ENCODE measurements at places on chromosomes 3 and 15.

GRCh38 chr3:182519569-182519968 is 273.7 kb upstream of the ATP11B start:
- DNase-seq = no peak

DNA sequence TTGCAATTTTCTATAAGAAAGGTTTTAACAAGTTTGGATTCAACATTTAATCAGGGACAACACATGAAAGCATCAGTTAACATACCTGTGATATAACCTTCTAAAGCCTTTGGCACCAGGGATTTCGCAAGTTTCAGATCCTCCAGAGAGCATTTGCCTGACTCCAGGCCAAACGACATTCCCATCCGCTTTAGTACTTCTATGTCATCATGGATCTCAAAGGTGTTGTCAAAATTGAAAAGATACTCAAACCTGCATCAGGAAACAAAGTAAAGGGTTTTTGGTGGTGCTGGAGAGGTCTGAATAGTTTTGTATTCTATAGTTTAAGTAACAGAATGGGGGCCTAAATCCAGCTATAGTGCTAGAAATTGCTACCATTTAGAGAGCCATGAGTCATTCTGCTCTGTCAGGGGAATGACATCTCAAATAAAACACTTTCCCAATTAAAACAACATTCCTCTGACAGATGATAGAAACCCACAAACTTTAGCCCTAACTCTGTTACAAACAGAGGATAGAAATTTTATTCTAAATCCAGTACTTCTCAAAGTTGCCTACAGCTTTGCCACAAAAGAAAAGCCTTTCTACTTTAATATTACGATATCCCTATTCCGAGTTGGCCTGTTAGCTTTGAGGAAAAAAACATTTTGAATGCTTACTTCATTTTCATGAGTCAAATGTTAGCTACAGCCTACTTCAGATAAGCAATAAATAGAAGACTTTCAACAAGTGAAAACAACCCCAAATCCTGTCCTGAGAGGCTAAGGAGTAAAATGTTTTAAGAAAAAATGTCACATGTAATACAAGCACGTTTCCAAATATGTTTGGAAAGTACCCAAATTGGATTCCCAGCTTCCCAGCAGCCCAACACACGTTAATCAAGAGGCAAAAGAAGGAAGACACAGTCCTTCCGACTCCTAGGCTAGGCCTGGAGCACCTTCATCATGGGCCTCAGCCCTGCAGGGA is 83.4 kb downstream of the ATP1B3 start:
- no peak for DNase-seq

DNA sequence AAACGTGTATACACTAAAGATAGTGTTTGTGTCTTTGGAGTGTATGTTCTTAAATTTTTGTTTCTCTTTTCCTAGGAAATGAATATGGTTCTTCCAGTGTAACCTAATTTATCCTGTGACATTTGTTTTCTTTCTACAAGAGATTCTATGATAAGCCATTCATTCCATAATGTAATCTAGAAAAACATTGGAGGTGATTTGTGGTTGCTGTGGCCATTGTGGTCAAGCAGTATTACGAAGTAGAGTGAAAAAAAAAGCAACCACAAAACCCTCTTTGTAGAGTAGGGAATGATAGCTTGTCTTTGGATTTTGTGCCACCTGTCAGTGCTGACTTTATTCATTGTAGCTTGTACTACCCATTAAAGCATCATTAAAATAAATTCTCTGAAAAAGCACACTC is 1209.6 kb downstream of the ZPLD1 start:
- no peak for DNase-seq

- DNase-seq = no peak
Measured at GRCh38 chr15:75230551-75231371, 27.4 kb upstream of the GOLGA6C start.

DNA sequence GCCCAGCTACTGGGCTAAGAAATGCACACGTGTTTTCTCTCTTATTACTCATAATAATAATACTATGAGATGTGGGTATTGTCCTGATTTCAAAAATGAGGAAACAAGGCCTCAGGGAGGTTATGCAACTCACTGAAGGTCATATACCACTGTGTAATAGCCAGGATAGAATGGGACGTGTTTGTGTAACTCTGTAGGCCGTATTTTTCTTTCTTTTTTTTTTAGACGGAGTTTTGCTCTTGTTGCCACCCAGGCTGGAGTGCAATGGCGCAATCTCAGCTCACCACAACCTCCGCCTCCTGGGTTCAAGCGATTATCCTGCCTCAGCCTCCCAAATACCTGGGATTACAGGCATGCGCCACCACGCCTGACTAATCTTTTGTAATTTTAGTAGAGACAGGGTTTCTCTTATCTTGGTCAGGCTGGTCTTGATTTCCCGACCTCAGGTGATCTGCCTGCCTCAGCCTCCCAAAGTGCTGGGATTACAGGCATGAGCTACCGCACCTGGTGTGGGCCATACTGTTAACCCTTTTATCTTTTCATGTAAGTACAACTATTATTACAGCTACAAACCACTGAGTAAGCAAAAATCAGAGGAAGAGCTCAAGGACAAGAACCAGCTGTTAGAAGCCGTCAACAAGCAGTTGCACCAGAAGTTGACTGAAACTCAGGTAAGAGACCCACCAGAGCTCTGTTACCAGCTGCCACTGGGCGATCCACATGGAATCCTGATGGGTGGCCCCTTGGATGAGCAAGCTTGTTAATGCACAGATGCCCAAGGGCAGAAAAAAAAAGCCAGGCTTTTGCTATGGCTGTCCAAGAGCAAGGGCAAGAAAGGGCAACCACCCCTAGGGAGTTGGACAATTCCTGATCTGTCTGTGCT is 6.7 kb downstream of the KNSTRN start:
- no peak for DNase-seq

DNA sequence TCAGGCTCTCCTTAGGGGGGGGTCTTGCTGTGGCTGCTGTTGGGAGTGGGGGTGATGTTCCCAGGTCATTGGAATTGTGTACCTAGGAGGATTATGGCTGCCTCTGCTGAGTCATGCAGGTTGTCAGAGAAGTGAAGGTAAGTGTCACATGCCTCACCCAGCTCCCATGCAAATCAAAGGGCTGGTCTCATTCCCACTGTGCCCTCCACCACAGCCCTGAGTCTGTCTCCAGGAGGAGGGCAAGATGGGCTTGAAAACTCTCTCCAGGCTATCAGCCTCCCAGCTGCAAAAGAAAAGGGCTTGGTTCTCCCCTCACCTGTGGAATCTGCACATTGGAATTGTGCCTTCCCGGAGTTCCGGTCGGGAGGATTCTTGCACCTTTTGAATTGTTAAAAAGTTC is 580.5 kb downstream of the NSUN3 start:
- no peak for DNase-seq

All from activated CD8-positive, alpha-beta memory T cell treated with anti-CD3 and anti-CD28 coated beads for 1 hour (primary cell).